ENCODE measurements at places on chromosomes 13 and 19.

- no peak for DNase-seq
Observed at GRCh38 chr13:84651705-84652104, 769.4 kb upstream of the SLITRK1 start.

DNA sequence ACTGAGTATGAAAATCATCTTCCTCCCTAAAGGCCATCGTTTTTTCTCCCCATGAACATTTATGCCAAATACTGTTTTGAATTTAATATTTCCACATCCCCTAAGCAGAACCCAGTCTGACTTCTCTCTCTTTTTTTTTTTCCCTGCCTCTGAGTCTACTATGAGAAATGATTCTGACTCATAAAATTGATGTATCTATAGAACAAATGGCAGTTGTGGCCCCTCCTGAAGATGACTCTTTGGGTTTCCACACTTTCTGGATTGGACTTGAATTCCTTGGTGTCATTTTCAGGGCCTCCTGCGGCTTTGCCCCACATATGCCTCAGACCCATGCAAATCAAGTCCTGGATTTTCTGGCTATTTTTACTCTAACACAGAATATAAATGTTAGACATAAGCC is 22.7 kb upstream of the NAXD start:
- no peak for DNase-seq

DNA sequence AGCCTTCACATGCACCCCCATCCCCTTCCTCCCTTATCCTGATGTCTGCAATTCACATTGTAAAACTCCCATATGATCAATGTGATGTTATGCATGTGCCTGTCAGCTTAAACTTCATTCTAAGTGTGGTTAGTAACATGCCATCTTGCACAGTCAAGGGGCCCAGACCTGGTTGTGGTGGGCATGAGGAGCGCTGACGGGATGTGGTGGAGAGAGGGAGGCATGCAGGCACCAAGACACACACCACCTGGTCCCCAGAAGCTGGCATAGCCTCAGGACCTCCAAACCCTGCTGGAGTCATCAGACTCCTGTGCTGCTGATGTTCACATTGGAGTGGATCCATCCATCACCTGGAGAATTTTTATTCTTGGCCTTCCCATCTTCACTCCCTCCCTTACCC is 90.5 kb upstream of the ABCC4 start:
- DNase-seq: no peak

GRCh38 chr13:24185591-24186232 is 25.2 kb downstream of the SPATA13 start:
- DNase-seq: no peak

DNA sequence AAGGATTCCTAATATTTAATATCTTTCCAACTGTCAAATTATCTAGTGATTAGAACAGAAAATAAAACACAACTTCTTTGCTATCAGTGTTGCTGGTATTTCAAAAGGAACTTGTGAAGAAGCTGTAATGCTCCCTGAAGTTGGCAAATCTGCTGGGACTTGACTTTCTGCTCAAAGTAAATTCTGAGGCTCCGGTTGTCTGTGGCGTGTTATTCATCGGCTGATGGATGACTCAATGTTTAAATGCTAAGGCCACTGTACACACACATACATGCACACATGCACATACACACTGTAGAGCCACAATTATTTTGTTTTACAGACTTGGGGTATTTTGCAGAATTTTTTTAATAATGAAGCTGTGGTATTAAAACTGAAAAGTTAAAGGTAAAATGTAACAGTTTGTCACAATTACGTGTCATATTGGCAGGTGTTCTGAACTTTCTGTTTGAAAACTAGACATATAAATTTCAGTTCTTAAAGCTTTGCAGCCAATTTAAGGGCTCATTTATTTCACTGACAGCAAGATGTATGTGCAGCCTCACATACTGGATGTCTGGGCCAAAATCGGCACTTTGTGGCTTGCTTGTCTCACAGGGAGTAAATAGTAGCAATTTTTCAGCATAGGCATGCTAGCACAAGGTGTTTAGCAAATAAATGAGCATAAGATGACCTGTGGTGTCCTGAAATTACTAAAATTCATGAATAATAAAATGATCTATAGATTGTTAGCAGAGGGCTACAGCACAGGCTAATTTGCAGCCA is 1691.7 kb upstream of the PCDH20 start:
- DNase-seq: no peak

GRCh38 chr19:49676136-49676783 is 811 bp upstream of the PRMT1 start:
- no peak for DNase-seq

DNA sequence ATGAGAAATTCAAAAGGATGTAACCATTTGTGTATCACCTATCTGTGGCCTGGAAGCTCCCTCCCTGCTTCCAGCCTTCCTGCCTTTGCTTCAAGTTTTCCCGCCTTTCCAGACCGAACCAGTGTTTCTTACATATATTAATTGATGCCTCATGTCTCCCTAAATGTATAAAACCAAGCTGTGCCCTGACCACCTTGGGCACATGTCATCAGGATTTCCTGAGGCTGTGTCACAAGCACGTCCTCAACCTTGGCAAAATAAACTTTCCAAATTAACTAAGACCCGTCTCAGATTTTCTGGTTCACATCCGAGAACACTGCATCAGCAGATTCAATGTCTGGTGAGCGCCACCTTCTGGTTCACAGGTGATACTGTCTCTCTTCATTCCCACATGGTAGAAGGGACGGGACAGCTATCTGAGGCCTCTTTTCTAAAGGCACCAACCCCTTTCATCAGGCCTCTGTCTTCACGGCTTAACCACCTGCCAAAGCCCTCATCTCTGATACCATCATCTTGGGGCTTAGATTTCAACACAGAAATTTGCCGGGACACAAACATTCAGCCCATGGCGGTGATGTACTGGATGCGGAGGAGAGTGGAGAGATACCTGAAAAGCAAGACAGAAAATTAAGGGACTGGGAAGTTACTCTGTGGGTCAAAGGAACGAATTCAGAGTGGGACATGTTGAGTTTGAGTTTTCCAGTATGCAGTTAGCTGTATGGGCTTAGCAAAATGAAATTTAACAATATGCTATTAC is 58.7 kb upstream of the PABPC3 start:
- DNase-seq: peak; percentile 25

- no peak for DNase-seq
Observed at GRCh38 chr19:1624458-1624857, 19.2 kb upstream of the UQCR11 start.

DNA sequence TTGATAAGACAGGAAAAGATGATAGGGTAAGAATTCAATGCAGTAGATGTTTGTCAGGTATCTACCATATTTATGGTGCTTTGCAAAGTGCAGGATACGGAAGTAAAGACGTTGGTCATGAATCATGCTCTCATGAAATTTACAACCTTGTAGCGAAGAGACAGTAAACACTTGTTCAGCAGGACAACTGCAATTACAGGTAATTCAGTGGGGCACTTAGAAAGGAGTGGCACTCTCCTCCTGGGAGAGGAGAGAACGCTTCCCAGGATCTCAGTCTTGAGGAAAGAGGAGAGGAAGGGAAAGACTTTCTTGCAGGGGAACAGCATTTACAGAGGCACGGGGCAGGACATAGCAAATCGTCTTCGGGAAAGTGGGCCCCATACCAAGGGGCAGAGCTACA is 46.4 kb downstream of the SOX1 start:
- no peak for DNase-seq

GRCh38 chr13:43305416-43305815 is 282.0 kb downstream of the DNAJC15 start:
- DNase-seq: no peak

DNA sequence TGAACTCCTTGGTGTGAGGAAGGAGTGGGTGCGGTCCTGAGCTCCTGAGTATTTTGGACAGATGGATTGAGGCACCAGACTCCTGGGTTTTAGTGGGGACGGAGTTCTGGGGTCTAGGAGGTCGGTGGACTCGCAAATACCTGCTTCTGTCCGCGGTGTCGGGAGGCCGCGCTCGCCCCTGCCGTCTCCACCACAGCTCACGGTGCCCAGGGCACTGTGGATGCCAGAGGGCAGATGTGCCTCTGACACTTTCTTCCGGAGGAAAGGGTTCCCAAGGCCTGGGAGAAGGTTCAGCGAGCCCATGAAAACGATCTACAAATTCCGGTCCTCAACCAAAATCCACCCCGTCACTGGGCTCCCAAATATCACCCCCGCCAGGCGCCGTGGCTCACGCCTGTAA is 3.3 kb downstream of the TULP2 start:
- no peak for DNase-seq
